AG09309 (cell line): ENCODE measurements at places on chromosomes 5 and 9.

DNA sequence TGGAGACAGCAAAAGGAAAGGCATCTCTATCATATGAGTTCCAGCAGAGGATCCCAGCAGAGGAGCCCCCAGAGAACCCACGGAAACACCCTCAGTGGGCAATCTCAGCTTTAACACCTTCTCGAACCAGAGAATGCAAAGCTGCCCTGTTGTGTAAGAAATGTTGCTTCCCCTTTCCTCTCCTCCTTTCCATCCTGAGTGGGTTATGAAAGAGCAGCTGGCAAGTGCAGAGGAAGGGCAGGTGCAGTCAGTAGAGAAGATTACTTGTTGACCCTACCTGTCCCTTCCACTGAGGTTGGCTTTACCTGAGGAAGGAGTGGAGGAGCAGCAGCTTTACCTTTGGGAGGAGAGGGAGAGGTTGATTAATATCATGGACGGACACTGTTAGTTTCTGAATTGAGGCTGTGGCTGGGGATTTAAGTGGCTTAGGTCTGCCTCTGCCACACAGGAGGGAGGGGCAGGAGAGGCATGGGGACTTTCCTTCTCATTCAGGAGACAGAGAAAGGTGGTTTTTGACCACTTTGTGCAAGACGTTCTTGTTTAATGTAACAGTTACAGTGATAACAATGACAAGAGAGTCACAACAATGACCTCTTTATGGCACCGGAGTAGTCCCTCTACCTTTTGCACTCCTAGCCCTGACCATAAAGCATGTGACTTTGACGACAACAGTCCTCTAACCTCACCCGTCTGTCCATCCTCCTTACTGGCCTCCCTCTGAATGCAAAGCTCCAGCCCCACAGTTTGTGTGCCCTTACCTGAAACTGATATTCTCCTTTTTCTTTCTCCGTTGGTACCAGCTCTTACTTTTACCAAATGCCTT is 254.8 kb downstream of the NSG2 start:
- DNase-seq: no peak

DNA sequence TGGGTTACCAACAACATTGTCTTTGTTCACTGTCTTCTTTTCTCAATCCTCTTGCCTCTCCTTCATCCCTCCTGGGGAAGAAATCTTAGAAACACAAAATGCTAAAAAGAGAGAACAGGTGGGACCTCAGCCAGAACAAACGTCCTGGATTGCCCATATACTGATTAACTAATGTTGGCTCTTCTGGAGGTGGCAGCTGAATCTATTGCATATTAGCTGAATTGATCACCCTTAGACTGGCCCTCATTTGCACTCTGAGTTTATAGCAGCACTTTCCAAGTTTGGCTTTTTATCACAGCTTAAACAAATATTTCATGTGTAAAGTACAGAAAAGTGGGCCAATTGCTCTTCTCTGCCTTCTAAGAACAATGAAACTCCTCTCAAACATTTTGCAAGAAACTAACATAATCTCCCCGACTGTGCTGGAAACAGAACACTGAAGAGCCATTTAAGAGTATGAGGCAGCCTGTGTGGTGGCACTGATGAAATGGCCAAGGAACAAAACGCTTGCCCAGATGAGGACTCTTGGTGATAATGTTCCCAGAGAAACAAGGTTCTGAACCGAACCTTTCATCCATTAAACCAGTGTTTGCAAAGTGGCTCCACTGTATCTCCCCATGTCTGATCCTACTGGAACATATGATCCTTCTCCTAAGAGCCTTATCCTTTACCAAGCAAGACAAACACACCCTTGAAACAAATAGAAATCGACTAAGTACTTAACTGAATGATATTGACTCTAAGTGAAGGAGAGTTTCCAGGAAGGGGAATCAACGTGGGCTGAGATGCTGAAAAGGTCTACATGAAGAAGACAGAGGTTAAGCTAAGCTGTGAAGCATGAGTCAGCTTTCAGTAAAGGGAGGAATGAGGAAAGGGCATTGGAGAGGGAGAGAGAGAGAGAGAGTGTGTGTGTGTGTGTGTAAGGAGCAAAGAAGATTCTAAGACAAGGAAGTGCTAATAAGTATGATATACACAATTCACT is 83.2 kb upstream of the LIFR start:
- DNase-seq: no peak

GRCh38 chr9:111984086-111984802 is 87.6 kb downstream of the UGCG start:
- DNase-seq: no peak

DNA sequence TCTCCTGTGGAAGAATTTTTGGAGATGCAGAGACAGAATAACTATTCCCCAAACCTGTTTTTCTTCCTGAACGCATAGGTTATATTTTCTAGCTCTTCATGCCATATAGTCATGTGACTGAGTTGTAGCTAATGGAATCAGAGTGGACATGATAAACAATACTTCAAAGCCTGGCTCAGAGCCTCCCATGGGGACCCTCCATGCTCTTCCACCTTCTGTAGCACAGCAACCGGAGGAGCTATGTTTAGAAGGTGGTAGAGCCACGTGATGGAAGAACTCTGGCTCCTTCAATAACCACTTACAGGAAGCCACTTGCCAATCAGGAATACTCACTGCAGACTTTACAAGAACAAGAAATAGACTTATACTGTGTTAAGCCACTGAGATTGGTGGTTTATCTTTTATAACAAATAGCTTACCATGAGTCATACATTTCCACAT is 39.2 kb downstream of the NADK2 start:
- DNase-seq: peak; percentile 60

- no peak for DNase-seq
Observed at GRCh38 chr5:95164861-95165260, 120.0 kb downstream of the MCTP1 start.
